ENCODE measurements at places on chromosomes 3 and 15.

DNA sequence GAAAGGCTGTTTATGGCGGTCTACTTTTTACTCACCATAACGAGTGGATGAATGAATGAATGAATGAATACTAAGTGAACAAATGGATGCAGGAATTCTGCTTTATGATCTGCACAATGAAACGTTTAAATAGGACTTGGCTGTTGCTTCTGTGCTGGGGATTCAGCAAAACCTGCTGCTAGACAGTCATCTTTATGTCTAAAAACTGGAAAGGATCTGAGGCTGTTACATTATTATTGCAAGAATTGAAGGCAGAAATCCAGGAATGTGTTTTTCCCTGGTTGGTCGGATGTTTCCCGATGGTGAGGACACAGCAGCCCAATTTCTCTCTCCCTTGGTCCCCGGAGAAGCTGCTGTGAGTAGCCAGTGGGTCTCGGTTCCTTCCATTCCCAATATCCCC, 94.2 kb downstream of the GABRG3 start:
- no peak for DNase-seq

- no peak for DNase-seq
These were observed 34.6 kb upstream of the DUSP7 start for GRCh38 chr3:52090933-52091468.

- DNase-seq: no peak
These were observed 14.3 kb upstream of the SHQ1 start for GRCh38 chr3:72862314-72863090.

DNA sequence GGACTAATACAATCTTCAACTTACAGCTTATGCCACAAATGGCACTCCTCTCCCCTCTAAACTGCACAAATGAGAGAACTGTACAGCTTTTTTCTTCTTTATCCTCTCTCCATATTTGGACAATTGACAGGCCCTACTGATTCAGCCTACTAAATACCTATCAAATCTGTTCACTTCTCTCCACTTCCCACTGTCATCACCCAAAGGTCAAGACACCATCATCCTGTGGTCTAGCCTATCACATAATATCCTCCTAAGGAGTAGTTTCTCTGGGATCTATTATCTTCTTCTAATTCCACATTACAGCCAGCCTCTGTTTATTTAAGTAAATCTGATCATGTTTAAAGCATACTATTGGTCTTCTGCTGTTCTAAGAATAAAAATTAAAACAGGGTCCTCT, 33.0 kb upstream of the SLC12A8 start:
- no peak for DNase-seq

All from mesothelial cell of epicardium (in vitro differentiated cells).